ENCODE measurements at places on chromosomes 2 and 18.
A peak's percentile ranks its signal among the peaks of the same experiment; 100 is the strongest.

DNA sequence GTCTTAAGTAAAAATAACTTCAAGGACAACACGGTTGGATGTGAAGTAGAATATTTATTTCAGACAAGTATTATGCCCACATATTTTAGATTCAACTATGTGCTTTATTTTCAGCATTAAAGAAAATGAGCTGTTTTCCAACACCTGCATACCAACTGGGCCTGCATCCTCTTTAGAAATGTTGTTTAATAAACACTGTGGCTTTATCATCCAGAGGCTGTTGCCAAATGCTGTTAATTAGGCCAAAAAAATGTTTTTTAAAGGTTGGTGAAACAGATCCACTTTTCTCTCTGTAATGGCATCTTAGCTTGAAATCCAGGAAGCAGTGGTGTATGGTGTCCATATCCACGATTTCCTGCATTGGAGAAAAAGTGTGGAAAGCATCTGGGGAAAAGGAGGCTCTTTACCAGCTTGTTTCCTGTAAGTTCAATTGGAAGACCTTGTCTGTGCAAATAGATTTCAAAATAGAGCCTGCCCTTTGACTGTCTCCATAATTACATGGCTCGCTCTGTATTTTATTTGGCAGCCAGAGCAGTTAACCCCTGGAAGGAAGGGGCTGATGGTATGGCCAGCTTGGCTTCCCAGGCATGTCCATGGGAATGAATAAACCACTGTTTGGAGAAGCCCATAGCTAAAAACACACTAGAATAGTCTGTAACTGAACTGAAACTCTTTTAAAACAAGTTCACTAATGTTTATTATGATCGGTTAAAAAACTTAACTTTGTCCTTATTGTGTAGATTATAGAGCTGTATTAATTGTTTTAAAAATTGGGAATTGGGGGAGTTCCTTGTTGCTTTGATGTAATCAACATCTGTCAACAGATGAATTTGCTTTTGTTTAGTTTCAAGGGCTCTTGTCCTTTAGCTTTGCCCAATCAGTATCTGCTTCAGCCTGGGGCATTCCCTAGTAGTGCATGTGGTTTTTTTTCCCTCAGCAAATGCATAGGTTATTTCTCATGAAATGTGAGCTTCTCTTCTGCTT is 33.0 kb upstream of the DLX1 start:
- DNase-seq: no peak

DNA sequence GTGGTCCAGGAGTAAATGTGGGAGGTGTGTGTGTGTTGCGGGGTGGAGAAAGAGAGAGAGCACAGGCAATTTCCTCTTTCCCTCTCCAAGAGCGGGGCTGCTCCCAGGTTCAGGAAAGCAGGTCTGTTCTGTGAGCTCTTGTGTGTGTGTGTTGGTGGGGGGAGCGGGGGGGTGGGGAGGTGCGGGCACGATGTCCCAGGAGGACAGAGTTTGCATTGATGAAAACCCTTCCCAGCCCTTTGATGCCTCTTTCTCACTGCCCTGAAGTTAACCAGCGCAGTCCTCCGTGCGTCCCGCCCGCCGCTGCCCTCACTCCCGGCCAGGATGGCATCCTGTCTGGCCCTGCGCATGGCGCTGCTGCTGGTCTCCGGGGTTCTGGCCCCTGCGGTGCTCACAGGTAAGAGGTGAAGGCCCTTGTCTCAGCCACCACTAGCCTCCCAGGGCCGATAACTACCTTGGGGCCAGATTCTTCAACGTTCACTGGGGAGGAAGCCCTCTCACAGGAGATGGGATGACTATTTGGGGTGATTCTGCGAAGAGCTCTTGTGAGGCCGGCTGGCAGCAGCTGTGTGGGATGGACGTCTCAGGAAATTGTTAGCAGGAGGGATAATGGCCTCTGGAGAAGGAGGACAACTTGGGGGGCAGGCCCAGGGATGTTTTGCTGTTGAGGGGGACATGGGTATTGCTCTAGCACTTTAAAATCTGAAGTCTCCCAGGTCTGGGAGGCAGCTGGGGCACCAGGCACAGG is at the start of gene SNORC:
SNORC (plus strand) TSS at position 247 of the 748 bp plus-strand sequence; CDS start at position 325, 78 bp downstream.
- no peak for DNase-seq

DNA sequence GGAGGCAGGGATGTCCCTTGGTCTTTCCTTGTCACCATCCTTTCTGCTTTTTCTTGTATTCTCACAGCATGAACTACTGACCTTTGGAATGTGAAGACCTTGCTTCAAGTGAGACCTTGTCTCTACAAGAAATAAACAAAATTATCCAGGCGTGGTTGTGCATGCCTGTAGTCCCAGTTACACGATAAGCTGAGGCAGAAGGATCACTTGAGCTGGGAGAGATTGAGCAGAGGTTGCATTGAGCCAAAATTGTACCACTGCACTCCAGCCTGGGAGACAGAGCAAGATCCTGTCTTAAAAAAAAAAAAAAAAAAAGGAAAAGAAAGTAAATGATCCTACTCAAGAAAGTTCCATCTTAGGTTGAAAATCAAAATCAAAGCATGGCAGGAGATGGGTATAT is 173.7 kb downstream of the IRS1 start:
- DNase-seq: no peak

GRCh38 chr2:24492421-24493279 is 1.6 kb downstream of the NCOA1 start:
- no peak for DNase-seq

DNA sequence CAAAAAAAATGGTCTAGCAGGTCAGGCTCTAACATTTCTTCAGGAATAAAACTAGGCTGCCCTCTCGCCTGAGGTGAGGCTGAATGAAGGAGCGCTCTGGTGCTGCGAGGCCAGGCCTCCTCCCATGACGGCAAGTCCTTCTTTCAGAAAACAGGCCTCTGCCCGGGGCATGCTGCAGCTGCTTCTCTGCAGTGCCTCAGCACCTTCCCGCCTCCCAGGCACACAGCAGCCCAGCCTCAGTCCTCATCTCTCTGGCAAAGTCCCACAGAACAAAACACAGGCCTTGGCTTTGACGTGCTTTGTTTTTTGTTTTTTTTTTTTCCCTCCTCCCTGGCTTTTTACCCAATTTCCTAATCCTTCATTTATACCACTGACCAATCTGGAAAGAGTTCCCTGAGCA is 74.8 kb downstream of the BCL11A start:
- DNase-seq: no peak

DNA sequence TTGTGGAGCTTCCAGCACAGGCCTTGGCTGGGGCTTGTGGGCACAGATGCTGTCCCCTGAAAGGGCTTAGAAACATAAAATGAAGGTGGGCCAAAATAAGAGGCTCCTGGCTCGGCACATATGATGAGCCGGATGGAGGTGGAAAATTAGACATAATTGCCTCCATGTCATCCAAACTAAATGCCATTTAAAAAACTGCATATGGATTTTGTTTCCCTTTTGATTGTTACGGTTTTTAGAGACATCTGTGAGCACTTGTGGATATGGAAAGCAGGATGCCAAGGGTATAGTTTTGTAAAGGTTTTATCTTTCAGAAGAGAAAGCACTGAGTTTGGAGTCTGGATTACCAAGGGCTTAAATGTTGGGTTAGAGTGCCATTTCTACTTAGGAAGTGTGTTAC is 498.3 kb downstream of the RIT2 start:
- DNase-seq: no peak

DNA sequence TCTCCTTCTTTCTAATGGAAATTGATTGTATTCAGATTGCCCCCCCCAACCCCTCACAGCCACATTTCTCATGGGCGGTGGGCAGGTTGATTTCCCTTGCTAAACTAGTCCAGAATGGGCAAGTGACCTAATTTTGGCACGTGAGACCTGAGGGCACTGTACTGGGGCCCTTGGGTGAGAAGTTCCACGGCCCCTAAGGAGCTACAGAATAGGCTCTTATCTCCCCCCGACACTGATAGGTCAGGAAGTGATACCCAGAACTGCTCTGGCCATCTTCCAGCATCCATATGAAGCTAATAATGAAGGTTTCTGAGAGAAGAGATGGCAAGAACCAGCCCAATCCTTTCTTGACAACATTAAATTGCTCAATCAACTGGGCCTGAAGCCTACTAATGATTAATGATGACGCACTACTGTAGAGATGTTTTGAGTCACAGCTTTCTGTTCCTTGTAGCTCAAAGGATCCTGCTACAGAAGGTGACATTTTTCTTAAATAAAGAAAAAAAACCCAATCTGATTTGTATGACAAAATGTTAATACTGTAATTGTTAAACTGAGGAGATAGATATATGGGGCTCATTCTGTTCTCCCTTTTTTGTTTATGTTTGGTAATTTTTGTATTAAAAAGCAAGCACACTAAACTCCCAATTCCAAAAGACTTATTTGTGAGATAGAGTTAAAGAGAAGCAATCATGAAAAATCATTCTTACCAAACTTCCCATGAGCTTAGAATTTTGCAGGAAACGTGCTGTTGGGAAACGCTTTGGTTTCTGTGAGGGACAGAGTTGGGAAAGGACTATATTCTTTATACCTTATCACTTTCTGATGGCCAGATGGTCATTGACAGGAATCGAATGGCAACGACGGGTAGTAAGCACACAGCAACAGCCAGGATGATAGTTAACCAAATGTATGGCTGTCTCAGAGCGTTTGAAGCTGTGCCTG is 28.2 kb upstream of the NARS1 start:
- DNase-seq: no peak

DNA sequence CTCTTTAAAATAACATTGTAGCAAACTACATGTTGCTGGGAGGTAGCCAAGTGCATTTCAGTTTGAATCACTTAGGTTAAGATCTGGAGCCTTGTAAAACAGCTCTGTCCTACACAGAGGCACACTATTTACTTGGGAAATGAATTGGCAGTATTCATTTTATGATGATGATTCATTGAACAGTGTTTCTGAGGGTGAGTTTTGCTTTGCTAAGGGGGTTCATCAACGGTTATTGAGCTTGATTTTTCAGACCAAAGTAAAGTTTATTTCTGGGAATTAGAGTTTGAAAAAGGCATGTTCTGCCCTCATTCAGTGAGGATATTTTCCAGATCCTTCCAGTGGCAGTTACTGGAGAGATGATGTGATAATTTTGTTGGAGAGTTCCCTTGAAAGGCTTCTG is 55.6 kb downstream of the CCDC85A start:
- peak; percentile 0 for DNase-seq

- no peak for DNase-seq
Measured at GRCh38 chr18:63477968-63478367, 1.2 kb downstream of the SERPINB5 start.

DNA sequence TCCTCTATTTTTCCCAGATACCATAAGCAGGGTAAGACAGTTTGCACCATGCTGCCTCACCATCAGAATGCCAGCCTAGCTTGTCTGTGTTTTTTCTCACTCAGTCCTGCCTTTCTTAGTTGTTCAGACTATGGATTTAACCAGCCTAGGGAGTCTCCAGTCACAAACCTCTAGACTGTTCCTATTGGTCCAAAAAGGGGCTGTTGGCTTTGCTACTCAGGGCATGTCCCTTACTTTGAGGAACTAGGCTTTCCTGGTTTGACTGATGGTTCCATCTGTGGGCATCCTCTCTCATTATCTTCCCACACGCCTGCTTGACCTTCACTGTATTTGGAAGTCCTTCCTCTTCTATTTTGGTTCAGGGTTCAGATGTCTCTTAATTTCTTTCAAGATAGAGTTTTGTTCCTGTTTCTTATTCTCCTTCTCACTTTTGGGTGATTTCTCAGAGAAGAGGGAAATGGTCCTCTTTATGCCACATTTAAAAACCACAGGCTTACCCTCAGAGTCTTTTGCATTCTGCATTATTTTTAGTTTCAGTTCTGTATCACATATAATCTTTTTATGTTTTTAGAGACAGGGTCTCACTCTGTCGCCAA is 31.3 kb upstream of the TMEM131 start:
- DNase-seq: no peak

GRCh38 chr2:226643946-226644282 is 155.7 kb downstream of the IRS1 start:
- DNase-seq: no peak

DNA sequence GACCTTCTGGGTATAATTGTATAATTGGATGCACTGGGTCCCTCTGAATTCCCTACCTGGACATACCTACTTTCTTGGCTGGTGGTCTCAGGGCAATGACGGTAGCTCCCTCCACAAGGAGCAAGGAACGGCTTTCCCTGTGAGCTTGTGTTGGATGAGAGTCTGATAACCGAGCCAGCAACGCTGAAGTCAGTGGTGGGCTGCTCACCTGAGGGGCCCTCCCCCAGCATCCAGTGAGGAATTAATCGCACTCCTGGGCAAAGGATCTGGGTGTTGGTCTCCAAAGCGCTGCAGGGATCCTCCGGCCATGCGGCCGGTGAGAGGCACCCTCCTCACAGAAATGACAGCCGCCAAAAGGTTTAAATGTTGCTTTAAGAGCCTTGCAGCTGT is 47.1 kb downstream of the LONRF2 start:
- DNase-seq: no peak

GRCh38 chr2:165016772-165017411 is 61.6 kb upstream of the SLC38A11 start:
- DNase-seq: peak; percentile 33

- no peak for DNase-seq
Measured at GRCh38 chr2:23711979-23712755, 214.8 kb downstream of the ATAD2B start.

DNA sequence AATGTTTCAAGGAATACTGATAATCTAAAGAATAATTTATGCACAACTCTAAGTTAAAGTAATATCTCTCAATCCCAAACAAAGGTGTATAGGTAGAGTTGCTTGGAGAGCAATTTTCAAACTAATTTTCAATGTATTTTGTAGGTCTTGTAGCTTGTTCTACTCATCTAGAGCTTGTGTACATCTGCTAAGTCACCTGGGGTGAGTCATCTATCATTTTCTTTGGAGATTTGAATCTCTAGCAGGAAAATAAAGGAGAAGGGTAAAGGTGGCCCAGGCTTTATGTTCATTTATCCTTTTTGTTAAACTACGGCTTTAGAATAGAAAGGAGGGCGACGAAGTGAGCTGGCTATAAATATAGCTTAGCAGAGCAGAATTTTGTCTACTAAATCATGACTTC is 76.8 kb upstream of the THUMPD2 start:
- DNase-seq: no peak

GRCh38 chr18:48151421-48152065 is 221.1 kb upstream of the SMAD2 start:
- no peak for DNase-seq

GRCh38 chr18:31250902-31251301 is 67.1 kb upstream of the DSG1 start:
- no peak for DNase-seq

DNA sequence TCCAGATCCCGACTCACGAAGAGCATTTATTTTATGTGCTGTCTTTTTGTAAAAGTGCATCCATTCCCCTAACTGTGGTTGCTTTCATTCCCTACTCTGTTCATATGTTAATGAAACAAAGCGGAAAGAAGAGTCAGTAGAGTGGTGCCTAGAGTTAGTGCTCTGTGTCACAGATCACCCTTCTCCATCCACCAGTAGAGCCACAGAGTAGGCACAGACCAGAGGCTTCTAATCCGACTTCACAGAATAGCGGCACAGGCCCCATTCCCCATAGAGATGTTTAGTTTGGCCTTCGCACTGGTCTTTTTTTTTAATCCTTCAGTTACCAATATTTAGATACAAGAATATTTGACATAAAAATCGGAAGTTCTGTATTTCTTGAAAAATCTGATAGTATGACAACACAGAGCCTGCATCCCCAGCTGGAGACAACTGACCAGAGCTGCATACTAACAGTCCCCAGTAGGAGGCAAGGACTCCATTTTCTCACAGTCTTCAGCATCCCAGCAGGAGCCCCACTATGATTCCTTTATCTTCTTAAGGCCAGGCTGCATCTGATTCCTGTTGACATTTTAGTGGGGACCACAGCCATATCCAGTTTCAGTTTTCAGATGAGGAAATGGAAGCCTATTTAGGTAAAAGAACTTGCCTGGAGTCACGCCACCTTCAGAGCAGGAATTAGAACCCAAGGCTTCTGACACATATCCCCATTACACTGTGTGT is 7.0 kb downstream of the G6PC2 start:
- no peak for DNase-seq

- peak; percentile 22 for DNase-seq
Measured at GRCh38 chr2:66686755-66687154, 251.8 kb downstream of the MEIS1 start.
